ENCODE measurements at places on chromosomes 16 and 17.

GRCh38 chr17:41419716-41420115 is 4.7 kb downstream of the KRT37 start:
- no peak for DNase-seq

DNA sequence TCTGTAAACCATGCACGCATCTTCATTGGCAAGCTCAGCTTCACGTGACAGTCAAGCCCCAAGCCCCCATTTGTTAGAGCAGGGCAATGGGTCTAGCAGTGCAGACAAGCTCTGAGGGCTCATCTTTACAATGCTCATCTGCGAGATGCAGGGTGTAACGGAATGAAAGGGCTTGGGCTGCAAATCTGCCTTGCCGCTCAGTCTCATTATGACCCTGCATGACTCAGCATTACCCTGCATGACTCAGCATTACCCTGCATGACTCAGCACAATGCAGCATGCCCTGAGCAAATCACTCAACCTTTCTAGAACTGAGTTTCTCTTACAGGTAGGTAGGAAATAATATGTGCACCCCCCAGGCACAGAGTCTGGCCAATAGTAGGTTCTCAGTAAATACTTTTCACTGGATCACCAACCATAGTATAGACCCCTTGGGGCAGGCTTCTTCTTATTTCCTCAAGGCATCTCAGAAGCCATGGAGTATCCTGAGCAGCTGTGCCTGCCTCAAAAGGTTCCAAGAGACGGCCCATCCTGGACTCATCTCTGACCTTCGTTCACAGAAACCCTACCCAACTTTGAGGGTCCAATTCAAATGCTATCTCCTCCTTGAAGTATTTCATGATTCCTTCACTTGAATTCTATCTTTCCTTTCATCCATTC is 391.3 kb upstream of the CDH5 start:
- no peak for DNase-seq

GRCh38 chr17:72813481-72813880 is 279.0 kb downstream of the SLC39A11 start:
- no peak for DNase-seq

DNA sequence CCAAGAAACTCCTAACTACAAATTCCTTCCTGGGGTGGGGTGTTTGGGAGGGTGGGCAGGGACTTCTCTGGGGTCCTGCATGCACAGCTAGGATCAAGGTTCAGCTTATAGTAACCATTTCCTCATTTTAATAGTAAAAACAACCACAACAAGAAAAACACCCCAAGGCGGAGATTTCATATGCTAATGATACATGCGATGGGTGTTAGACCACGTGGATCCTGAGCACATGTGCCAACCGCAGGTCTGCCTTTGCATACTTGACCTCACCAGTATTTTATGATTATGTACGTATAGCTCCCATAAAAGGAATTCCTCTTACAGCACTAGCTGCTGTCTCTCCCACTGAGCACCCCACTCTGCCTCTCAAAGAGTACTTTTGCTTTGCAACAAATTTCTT is 1.9 kb downstream of the KRTAP4-11 start:
- DNase-seq = no peak

GRCh38 chr17:43627653-43628052 is 34.1 kb downstream of the MEOX1 start:
- DNase-seq = no peak

DNA sequence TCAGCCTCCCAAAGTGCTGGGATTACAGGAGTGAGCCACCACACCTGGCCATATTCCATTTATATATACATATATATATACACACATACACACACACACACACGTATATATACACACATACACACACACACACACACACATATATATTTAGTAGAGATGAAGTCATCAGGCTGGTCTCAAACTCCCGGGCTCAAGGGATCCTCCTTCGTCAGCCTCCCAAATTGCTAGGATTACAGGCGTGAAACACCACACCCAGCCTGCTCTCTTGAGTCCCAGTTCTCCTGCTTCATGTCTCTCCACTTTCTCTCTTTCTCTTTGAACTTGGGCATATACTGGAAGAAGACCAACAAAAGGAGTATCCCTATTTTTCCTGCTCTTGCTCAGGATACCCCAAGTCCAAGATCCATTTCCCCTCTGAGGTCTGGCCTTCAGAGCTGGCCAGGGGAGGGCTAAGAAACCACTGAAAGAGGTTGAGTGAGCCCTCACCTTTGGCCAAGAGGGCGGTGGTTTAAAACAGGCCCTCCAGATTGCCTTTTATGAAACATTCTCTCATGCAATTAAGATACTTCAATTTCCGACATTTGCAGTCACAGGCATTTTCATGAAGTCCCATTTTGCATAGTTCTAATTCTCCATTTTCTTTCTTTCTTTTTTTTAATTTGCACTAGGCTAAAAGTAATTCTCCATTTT is 37.9 kb downstream of the CIBAR2 start:
- DNase-seq = no peak

DNA sequence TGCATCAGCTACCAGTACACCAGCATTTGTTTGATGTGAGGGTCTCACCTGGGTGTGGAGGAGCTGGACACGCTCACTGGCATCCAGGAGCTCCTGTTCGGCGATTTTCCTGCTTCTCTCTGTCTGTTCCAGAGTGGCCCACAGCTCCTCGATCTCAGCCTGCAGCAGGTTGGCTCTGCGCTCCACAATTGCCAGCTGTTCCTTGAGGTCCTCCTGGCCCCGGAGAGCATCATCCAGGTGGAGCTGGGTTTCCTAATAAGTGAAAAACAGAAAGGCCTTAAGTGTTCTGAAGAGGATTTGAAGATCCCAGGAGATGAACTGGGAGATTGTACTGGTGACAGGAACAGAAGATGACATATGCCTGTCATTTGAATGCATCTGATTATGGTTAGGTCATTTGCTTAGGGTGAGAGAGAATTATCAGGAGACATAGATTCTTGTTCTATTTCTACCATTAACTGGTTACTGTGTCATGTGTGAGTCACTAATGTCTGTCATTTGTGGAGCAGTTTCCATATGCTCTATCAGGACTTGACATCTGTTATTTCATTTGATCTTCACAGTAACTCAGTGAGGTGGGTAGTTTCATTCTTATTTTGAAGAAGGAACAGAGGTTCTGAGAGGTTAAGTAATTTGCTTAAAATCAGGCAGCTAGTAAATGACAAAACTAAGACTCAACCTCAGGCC is 21.5 kb upstream of the MYH13 start:
- DNase-seq = no peak

GRCh38 chr16:60755907-60756306 is 1280.3 kb downstream of the CDH8 start:
- DNase-seq = no peak

- no peak for DNase-seq
Observed at GRCh38 chr17:77284023-77284617, 143.4 kb downstream of the SEC14L1 start.

DNA sequence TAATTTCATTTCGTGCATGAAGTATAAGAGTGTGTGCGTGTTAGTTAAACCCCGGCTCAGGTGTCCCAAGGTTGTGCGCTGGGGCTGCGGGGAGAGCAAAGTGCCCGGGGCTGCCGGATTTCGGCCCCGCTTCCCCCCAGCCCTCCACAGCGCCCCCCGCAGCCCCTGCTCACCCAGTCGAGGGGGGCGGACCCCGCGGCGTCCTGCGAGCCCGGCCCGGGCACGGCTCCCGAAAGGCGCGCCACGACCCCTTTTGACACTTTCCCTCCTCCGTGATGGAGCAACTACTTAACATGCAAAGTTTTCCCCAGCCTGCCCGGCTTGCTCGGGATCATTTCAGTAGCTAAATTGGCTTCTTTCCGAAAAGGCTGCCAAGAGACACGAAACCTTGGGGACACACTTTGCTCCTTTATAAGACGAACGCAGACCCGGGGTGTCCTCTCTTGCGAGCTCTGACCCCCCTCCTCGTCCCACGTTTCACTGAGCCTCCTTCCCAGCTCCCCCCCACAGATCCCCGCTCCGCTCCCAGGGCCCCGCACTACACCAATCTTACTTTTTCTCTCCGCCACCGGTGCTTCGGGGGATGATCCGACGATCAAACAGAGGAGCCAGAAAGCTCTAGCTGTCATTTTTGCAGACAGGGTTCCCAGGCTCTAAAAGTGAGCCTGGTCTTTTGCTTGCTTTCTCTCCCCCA is 552 bp downstream of the C17orf58 start:
- no peak for DNase-seq

- no peak for DNase-seq
Observed at GRCh38 chr16:22314661-22315626, 17.7 kb downstream of the POLR3E start.

DNA sequence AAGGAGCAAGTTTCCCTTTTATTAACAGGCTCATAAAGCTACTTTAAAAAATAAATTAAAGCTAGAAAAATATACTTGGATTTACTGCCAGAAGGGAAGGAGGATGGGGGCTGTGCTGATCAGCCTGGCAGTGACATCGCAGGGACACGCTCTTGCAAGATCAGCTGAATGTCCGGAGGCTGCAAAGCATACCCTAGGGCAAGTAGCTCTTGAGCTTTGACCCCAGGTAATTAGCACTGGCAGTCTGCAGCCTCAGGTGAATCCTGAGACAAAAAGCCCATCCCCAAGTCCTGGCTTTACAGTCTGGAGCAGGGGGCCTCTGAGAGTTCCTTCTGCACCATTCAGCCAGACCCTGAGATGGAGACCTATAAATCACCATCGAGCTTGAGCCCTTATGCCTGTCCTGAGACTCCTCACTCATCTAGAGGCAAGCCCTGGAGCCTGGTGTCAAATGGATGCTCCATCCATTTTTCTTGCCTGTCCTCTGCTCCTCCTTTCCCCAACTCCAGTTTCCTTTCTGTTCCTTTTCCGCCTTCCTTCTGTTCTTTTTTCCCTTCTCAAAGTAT is 131.7 kb downstream of the TMEM114 start:
- DNase-seq = no peak

- no peak for DNase-seq
Observed at GRCh38 chr17:77003699-77004098, 135.5 kb downstream of the MGAT5B start.

GRCh38 chr16:74439685-74440084 is 18.4 kb upstream of the CLEC18B start:
- no peak for DNase-seq

DNA sequence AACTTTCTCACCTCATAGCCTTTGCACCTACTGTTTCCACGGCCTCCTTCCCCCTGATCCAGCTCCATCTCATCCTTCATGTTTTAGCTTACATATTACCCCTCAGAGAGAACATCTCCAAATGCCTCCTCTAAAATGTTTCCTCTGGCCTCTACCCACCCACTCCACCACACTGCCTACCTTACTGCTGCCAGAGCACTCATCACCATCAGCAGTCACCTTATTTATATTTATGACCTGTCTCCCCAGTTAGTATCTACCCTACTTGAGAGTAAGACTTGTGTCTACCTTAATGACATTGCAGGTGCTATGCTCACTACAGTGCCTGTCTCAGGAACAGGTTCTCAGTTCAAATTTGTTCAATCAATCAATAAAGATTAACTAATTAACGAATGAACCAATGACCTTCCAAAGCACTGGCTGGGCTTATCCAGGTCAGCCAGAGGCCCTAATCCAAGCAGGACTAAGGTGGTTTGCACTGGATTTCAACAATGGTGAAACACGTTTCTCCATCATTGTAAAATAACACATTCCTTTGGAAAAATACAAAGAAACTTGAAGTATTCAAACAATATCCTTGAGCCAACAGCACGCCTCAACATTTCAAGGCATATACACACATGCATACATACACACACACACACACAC is 41.1 kb downstream of the AMFR start:
- DNase-seq = no peak

- no peak for DNase-seq
Observed at GRCh38 chr16:67304020-67304419, 22.5 kb downstream of the KCTD19 start.

DNA sequence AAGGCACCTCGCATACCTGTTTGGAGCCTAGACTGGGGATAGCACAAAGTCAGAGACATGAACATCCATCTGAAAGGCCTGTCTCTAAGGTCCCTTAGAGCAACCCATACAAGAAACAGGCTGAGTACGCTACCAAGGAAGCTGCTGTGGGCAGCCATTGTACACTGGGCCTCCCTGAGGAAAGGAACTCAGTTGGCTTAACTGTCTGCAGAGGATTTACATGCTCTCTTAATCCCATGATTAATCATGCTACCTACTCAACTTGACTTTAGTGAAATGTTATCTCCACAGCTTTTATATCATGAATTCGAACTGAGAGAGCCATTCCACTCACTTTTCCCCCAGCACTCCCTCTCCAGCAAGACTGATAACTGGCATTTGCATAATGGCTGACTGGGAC is 26.0 kb downstream of the PHLPP2 start:
- no peak for DNase-seq

- DNase-seq = no peak
Observed at GRCh38 chr16:77873066-77873465, 84.7 kb downstream of the VAT1L start.

- peak; percentile 32 for DNase-seq
Observed at GRCh38 chr17:82097184-82097918, 685 bp downstream of the FASN start.

GRCh38 chr17:82229698-82230608 is 1.1 kb downstream of the SLC16A3 start:
- DNase-seq = no peak

- no peak for DNase-seq
Observed at GRCh38 chr17:20074001-20074400, 64.8 kb downstream of the SPECC1 start.

DNA sequence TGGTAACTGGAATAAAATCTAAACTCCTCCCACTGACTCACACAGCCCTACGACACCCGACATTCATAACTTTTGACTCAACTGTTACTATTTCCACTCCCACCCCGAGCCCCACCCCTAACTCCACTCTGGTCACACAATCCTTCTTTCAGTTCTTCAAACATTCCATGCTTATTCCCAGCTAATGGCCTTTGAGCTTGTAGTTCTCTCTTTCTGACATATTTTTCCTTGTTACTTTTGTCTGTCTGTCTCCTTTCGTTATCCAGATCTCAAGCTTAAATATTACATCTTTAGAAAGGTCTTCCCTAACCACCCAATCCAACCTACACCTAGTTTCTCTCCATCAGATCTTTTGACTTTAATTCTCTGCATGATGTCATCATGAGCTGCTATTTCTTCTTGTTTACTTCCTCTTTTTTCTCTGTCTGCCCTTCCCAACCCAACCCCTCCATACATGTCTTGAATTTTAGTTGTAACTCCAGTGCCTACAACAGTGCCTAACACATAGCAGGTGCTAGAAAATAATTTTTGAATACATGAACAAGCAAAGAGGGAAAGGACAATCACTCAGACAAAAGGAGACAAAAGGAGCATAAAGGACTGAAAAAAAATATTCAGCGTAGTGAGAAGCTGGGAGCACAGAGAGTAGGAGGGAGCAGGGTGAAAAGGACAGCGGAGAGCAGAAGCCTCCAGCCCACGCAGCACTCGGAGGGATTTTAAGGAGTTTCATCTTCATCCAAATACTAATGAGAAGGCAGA is 65.2 kb upstream of the SMIM36 start:
- DNase-seq = no peak

DNA sequence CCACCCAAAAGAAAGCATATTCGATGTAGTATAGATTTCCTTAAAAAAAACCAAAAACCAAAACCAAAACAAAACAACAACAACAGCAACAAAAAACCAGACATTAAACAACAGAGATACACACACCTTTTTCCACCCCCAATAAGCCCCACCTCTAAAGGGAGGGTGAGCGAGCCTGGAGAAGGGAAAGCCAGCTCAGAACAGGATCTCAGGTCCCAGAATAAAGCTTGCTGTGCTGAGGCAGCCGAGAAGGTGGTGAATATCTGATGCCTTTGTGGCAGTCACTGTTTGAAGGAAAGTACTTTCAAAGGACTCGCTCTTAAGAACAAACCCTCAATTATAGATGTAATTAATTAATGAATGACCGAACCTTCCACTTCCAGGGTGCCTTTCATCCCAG is 470 bp downstream of the KRT23 start:
- DNase-seq = no peak
